ENCODE measurements at places on chromosomes 1 and 21.

DNA sequence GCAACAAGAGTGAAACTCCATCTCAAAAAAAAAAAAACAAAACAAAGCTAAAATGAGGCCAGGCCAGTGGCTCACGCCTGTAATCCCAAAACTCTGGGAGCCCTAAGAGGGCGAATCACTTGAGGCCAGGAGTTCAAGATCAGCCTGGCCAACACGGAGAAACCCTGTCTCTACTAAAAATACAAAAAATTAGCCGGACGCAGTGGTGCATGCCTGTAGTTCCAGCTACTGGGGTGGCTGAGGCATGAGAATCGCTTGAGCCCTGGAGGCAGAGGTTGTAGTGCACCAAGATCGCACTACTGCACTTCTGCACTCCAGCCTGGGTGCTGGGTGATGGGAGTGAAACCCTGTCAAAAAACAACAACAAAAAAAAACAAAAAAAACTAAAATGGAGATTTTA is 191.2 kb upstream of the SGIP1 start:
- no peak for DNase-seq

DNA sequence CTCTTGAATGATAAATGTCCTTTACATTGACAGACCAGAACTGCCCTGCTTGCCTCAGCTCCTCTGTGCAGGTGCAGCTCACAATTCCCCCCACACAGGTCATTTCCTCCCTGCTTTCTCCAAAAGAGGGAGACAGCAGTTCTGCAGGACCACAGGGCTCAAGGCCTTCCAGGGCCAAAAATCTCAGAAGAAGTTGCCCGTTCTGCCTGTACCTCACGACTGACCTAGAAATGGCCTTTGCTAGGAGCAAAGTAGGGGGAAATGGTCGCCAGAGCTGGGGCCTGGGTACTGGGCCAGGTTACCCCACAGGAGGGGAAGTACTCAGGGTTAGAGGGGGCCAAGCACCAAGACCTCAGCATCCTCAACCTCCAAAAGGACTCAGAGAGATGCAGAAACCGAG is 11.1 kb downstream of the RNU1-2 start:
- DNase-seq, result no peak

DNA sequence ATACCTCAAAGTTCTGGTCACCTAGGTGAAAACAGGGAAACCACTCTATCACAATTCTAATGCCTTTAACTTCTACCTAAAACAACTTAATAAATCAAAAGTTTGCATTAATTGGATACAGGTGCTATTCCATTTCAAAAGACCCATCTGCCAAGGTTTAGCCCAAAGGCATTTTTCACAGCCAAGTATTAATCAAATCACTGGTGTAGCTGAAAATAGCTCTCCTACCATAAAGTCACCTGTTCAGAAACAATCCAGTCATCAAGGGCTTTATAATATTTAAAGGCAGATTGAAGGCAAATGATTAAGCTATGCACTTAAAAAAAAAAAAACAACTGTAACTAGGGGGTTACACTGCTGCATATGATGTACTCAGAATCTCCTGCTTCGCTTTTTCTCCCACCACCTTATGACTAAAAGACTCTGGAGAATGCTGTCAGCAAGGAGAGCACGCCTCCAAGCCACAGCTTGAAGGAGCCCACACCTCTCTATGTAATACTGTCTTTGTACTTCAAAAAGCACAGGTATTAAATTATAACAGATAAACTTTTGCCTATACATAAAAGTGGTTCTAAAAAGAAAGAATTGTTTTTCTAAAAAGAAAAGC is 20.5 kb downstream of the KIAA0319L start:
- no peak for DNase-seq

DNA sequence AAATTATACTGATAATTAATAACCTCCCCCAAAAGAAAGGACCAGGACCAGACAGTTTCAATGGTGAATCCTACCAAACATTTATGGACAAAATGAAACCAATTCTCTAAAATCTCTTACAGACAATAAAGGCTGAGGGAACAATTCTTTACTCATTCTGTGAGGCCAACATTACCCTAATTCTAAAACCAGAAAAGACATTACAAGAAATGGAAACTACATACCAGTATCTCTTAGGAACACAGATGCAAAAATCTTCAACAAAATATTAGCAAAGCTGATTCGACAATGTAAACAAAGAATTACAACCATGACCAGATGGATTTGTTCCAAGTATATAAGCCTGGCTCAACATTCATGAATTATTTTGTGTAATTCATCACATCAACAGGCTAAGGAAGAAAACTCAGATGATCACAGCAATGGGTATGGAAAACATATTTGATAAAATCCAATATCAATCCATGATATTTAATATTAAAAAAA is 8.6 kb downstream of the TMED5 start:
- DNase-seq, result no peak

GRCh38 chr1:21414015-21414414 is 25.9 kb upstream of the NBPF3 start:
- DNase-seq, result no peak

DNA sequence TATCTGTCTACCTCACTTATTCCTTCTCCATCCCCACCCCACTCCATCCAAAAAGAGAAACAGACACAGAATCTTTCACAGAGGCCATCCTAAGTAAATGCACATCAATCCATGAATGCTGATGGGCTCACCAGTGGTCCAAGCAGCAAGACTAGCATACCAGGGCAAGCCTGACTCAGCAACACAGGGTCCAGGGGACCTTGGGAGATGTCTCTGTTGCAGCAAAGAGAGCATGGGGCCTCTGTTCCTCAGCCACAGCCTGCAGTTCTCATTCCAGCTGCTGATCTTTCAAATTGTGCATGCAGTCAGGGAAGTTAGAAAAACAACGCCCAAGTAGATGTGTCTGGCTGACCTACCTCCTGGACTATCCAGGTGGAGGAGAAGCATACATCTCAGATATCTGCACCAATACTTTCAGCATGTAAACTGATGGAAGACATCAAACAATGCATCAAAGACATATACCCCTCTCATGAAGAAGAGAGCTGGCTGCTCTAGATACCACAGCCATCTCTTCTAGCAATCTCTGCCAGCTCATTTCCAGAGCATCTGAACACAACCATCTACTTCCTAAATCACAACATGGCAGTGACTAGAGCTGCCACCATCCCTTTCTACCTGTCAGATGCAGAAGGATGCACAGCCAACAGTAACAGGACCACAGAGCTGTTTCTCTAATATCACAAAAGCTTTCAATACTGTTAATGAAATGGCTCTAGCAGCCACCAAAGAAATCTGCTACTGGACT is 54.5 kb downstream of the CD34 start:
- no peak for DNase-seq

- DNase-seq, result no peak
These were observed 1.2 kb downstream of the C1QTNF12 start for GRCh38 chr1:1245178-1245816.

- no peak for DNase-seq
These were observed 33.9 kb downstream of the ZBTB8B start for GRCh38 chr1:32498751-32499150.

DNA sequence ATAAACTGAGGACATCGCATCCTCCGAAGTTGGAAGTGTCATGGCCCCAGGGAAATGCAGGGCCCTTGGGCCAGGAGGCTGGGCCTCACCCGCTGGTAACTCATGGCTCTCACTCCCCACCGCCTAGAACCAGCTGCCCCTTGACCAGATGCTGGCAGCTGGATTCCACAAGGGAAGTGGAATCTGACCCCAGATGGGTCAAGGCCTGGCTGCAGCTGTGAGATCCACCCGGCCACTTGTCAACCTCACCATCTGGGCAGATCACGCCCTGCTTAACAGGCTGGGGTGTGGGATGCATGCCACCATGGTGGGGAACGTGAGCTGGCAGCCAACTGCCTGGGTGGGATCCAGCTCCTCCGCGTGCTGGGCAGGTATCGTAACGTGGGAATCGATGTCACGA is 25.5 kb downstream of the KCNAB2 start:
- DNase-seq, result no peak

DNA sequence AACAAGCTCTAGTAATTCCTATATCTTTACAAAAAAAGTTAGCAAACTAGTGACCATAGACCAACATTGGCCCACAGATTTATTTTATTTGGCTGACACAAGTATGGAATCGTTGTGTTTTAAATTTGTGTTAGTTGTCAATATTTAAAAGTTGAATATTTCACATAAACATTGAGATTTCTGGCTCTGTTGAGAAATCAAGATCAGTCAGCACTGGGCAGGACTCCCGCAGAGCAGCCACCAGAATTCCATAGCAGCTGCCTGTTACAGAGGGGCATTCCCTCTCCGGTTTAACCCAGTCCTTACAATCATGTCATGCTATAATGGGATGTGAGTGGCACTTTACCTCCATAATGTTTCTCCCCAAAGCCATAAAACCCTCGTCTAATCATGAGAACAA is 79.2 kb upstream of the NRIP1 start:
- no peak for DNase-seq

DNA sequence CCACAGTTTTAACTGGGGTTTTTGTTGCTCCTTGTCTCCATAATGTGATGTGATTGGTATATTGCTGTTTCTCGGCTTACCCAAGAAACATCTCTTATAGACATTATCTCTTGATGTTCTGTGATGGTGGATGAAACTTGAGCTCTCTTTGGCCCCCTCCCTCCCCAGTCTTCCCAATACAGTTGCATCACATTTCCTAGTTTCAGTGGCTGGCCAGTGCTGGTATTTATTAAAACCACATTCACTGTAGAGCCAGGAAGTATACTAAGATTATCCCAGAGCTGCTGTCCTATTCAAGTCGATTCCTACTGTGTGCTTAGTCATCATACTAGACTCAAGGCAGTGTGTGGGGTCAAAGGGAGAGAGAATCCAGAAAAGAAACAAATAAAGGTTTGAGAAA is 244.4 kb downstream of the KAZN start:
- DNase-seq, result no peak

GRCh38 chr1:221118176-221118937 is 239.1 kb downstream of the HLX start:
- no peak for DNase-seq

- DNase-seq, result no peak
These were observed 45.6 kb downstream of the KYAT3 start for GRCh38 chr1:88946861-88947260.

DNA sequence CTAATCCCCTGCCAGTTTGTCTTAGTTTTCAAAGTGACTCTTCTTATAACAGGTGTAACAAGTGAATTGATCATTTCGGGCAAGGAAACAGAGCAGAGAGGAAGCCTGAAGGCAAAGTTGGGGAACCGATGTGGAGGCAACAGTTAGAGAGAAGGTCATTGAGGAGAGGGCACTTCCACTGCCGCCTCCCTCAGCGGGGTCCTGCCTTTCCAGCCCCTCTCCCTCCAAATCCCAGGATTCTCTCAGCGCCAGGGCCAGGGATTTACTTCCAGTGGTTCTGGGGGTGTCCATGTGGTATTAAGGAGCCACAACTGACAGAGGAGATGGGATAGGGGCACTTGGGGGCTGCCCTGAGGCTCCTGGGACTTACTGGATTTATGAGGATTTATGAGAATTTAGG is 39.7 kb upstream of the PDE9A start:
- DNase-seq, result no peak

DNA sequence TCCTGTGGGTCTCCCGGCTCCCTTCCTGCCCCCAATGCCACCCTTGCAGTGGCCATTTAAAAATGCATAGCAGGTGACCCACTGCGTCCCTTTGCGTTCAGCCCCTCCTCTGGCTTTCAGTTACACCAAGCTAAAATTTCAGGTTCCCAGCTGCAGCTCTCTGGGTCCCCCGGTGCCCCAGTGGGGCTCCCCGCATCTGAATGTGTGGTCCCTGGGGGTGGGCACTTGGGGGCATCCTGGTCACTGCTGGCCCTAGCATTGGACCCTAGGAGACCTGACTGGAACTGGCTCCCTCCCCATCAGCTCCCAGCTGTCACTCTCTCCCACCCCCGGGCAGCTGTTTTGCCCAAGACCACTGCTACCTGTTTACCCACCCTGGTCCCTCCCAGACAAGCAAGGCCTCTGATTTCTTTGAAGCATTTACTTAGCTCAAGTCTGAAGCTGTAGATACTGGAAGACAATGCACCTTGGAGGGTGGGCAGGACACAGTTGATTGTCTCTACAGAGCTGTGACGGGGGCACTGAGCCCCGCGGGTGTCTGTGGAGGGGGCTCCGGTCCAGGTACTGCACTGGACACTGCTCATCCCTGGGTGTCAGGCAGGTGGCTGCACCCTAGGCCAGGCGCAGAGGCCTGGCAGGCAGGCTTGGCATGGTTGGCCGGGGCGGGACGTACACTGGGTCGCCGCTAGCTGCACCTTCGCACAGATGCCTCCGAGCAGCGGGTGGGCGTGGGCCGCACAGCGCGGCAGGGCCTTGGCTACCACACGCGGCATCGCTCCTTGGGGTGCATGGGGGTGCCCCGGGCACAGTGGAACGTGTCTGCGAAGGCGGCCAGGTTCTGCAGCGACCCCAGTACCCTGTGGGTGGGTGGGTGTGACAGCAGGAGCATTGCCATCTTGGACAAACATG is 3.9 kb downstream of the PRXL2B start:
- DNase-seq, result no peak

GRCh38 chr21:44599264-44600029 is 950 bp upstream of the KRTAP10-7 start:
- no peak for DNase-seq

- DNase-seq, result no peak
These were observed 75.8 kb downstream of the FOXJ3 start for GRCh38 chr1:42259059-42259738.

- no peak for DNase-seq
These were observed 123.2 kb upstream of the HMCN1 start for GRCh38 chr1:185610954-185611353.

GRCh38 chr1:156055281-156056048 is 883 bp downstream of the LAMTOR2 start:
- no peak for DNase-seq
